Stimulated activated CD4-positive, alpha-beta T cell treated with anti-CD3 and anti-CD28 coated beads, Interleukin-2, amount 100 ng/mL, for 24 hours (primary cell): ENCODE measurements at places on chromosomes 2 and 18.
A peak's percentile ranks its signal among the peaks of the same experiment; 100 is the strongest.

DNA sequence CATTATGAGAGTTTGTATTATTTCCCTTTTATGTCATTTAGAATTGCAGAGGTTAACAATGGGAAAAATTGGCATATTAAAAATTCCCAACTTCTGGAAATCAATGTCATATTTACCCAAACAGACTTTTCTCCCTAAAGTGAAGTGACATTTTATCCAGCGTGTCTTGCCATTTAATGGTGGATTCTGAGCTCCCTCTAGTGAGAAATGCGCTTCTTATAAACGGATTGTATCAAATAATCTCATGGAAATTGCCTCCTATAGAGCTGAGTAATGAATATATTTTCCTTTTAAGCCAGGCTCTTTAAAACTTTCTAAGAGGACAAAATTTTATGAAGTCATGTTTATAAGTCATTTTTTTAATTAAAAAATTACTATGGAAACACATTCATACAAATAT is 5.7 kb upstream of the GCFC2 start:
- no peak for DNase-seq

DNA sequence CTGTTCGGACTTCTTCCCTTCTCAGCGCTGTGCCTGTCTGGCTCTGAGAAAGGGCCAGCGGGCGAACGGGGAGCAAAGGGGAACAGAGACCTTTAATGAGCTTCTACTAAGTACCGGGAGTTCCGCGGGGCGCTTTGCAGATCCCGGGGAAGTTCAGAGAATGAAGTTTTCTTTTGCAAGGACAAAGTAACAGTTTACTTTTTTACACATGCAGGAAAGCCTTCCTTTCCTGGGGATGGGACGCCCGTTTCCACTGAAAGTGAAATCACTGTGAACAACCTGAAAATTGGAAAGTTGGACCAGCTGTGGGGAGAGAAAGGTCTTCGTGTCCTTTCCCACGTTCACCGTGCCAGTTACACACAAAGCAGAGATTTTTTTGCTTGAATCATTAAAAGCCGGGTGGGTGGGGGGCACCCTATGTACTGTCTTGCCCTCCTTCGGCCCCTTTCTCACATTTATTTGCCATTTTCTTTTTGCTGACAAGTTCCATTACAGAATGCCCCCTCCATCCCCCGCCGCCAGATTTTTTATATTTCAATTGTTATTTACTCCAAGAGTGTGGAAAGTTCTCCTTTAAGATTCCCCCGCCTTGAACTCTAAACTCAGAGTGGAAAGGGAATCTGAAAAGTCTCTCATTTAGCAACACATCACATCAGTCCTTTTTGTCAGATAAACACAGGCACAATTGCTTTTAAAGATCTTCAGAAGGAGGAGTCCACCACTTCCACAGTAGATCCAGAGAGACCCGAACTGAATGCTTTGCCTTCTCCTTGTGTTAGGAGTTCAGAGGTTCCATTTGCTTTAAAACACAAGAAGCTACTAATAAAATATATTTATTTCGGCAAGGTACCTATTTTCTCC is 1.1 kb upstream of the FN1 start:
- DNase-seq: peak; percentile 4

DNA sequence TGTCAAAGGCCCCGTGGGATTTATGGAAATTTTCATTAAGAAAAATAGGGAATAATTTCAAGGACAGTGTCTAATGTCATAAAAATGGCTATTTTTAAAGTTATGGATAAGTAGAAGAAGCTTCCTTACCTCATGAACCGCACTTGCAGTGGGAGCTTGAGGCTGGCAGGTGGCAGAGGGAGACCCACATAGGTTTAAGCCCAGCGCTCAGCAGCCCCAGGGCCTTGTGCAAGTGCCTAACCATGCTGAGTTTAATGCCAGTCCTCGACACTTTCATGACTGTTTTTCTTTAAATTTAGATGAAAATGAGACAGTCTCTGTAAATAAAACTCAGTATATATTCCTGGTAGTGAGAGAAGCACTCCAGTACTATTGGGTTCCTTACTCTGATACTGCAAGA is 285.6 kb downstream of the CNTNAP5 start:
- DNase-seq: no peak

DNA sequence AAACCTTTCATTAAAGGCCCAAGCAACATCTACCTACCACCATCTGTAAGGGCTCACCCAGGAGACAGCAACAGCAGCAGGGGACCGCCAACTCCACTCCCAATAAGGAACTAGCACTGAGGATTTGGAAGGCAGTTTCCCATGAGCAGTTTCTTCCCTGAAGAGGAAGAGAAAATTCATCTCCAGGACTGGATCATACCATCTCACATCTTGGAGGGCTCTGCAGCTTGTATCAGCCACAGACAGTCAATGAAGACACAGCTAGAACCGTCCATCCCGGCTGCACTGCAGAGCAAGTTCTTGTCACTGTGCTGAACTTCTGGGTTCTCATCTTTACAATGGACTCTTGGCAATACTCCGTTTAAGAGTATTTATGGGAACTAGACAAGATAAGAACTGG is 2.8 kb upstream of the GYPC start:
- peak; percentile 6 for DNase-seq

- DNase-seq: no peak
Measured at GRCh38 chr2:172252154-172252553, 149.5 kb upstream of the DLX2 start.

GRCh38 chr2:64524604-64525316 is 632 bp downstream of the AFTPH start:
- DNase-seq: peak; percentile 48

DNA sequence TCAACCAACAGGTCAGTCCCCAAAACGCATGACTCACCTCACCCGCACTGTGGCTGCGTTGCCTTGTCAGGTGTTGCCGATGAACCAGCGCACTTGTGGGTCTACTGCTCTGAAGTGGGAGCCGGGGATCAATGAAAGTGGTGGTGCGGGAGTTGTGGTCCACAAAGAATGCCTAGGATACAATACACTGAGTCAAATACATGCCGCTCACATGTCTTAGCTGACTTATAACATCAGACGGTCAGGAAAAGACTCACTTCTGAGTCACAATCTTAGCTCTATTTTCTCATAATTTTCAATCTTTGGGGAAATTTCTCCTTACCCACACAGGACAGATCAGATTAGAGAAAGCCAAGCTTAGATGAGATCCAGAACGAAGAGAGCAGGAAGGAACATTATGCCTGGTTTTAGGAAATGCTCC is 107.1 kb upstream of the STK17B start:
- peak; percentile 53 for DNase-seq

GRCh38 chr2:37786854-37787253 is 115.4 kb upstream of the CDC42EP3 start:
- no peak for DNase-seq
